Activated T-cell treated with anti-CD3 and anti-CD28 coated beads, Interleukin-2, amount 50 U/mL, for 72 hours (primary cell): ENCODE measurements at places on chromosomes 5 and 9. TPM values are rescaled to one million over a fixed set of nuclear protein-coding genes. Genes with fewer than 3 reads are reported as not detected.

- no peak for DNase-seq
- no peak overlapping the region for H3K27ac ChIP-seq
- H3K27me3 ChIP-seq = peaks cover 42% of the 10 kb centered on the region
- H3K36me3 ChIP-seq = no peaks in the 10 kb centered on the region
- H3K4me3 ChIP-seq = no peak overlapping the region
Observed at GRCh38 chr5:35032356-35032755, 15.4 kb downstream of the AGXT2 start.

- no peak for DNase-seq
- H3K27ac ChIP-seq = no peak overlapping the region
- H3K4me3 ChIP-seq = no peak overlapping the region
- no peaks in the 10 kb centered on the region for H3K4me1 ChIP-seq
- H3K36me3 ChIP-seq = peaks cover 28% of the 10 kb centered on the region
- no peaks in the 10 kb centered on the region for H3K27me3 ChIP-seq
Observed at GRCh38 chr5:33475706-33476105, 34.9 kb downstream of the TARS1 start.

DNA sequence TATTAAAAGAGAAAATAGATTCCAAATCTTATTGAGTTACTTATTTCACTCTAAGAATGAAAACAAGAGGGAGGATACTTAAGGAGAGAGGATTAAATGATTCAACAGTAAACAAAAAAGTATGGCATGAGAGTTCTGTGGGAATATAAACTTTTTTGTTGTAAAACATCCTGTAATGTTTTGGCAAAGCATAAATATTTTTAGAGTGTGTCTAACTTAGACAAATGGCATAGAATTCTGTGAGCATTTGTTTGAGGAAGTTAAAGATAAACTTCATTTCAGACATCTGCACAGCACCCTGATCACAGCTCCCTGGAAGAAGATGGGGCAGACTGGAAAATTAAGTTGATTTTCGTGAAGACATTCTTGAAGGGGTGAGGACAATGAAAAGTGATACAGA is 246.8 kb upstream of the HAPLN1 start:
- H3K27ac ChIP-seq = no peak overlapping the region
- H3K4me1 ChIP-seq = no peaks in the 10 kb centered on the region
- no peaks in the 10 kb centered on the region for H3K36me3 ChIP-seq
- DNase-seq = no peak

- no peak overlapping the region for H3K4me3 ChIP-seq
- no peak for DNase-seq
- H3K27ac ChIP-seq = no peak overlapping the region
Observed at GRCh38 chr5:72647806-72648205, 140.6 kb upstream of the ZNF366 start.

DNA sequence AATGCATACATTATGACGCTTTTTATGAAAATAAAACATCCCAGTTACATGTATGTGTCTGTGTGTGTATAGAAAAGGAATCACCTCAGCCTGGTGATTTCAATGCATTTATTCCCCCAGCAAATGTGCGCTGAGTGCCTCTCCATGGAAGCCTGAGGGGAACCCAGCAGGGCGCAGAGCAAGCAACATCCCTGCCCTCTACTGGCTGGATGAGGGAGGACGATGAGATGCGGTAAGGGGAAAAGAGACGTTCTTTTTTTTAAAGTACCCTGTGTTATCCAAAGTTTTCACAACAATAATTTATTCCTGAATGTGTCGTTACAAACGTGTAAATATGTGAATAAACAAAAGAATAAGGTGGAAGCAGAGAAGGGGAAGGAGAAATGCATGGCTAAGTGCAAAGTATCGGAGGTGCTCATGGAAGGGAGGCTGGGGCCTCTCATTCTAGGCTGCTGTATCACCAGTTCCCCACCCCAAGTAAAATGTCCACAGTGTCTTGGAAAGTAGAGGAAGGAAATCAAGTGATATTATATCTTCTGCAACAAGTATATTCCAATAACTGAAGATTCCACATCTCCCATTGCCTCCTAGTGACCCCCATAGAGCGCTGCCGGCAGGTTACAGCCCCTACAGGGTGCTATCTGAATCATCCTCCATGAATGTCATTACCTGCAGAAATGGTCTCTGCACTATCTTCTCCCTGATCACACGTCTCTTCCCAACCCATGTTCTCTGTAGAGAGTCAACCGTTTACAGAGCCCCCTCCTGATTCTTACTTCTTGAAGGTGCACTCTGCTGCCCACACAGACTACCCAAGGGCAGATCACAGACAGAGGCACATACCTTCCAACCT is 13.0 kb upstream of the ABLIM3 start:
- peak; percentile 20 for DNase-seq
- no peak overlapping the region for H3K4me3 ChIP-seq
- H3K4me1 ChIP-seq = no peaks in the 10 kb centered on the region
- no peak overlapping the region for H3K27ac ChIP-seq

DNA sequence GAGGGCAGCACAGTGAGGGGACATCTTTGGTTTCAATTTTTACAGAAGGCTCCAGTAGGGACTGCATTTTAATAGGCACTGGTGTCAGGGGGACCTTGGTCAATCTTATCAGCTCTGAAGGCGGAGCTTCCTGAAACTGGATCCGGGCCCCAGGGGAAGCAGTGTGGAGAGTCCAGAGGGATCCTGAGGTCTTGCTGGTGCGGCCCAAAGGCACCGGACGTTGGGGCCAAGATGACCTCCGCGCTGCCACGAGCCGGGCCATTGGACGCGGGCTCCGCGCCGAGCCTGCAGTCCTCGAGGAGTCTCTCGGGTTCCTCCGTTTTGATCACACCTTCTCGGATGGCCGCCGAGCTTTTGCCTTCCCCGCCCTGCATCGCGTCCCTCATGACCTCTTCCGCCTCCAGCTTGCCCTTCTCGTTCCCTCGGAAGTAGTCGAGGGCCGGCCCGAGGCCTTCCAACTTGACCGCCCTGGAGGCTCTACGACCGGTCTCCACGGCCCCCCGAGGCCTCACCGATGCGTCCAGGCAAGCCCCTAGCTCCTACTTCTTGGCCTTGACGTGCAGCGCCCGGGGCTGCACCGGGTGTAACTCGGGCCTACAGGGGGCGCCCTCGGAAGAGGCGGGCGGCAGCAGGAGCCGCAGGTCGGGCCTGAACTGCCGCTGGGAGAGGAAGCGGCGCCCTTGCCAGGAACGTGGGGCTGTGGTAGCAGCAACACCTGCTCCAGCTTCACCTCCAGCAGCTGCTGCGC is 18.8 kb downstream of the C5orf52 start:
- no peak overlapping the region for H3K4me3 ChIP-seq
- peaks cover 4% of the 10 kb centered on the region for H3K36me3 ChIP-seq
- DNase-seq = peak; percentile 27
- no peaks in the 10 kb centered on the region for H3K27me3 ChIP-seq
- H3K27ac ChIP-seq = no peak overlapping the region

DNA sequence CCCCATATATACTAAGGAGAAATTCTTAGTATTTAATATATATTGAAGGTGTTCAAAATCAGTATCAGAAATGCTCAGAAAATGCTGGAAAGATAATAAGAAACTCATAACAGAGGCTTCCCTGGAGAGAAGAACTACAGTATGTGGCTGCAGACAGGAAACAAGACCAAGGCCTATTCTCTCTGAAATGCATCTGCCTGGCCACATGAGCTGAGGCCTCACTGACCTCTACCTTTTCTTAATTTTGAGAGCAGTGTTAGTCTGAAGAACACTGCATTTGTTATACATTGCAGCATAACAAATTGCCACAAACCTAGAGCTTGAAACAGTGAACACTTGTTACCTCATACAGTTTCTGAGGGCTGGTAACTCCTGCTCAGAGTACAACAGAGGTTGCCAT is 133.4 kb upstream of the SPEF2 start:
- no peak for DNase-seq
- peaks cover 3% of the 10 kb centered on the region for H3K36me3 ChIP-seq
- no peak overlapping the region for H3K27ac ChIP-seq
- H3K27me3 ChIP-seq = peaks cover 17% of the 10 kb centered on the region
- H3K4me3 ChIP-seq = no peak overlapping the region

GRCh38 chr5:143213231-143213850 is 190.1 kb downstream of the NR3C1 start:
- H3K27me3 ChIP-seq = no peaks in the 10 kb centered on the region
- H3K4me1 ChIP-seq = peaks cover 41% of the 10 kb centered on the region
- H3K27ac ChIP-seq = peak overlapping the region; percentile 61
- DNase-seq = no peak
- H3K4me3 ChIP-seq = peak overlapping the region; percentile 61

DNA sequence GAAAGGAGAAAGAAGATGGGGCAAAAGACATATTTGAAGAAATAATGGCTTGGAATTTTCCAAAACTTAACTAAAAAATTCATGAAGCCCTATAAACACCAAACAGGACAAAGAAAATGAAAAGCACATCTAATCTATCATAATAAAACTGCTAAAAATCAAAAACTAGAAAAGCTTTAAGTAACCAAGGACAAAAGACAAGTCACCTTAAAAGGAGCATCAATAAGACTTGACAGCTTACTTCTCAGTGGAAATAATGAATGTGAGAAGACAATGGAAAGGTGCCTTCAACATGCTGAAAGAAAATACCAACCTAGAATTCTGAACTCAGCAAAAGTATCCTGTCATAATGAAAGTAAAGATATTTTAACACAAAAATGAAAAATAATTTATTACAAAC is 27.0 kb downstream of the GTF3C4 start:
- H3K27ac ChIP-seq = no peak overlapping the region
- peaks cover 7% of the 10 kb centered on the region for H3K27me3 ChIP-seq

DNA sequence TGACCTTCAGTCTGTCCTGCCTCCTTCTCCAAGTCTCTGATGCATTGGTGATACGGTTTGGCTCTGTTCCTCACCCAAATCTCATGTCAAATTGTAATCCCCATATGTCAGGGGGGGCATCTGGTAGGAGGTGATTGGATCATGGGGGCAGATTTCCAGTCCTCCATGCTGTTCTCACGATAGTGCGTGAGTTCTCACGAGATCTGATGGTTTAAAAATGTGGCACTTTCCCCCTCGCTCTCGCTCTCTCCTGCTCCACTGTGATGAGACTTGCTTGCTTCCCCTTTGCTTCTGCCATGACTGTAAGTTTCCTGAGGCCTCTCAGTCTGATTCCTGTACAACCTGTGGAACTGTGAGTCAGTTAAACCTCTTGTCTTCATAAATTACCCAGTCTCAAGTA is 14.7 kb upstream of the ANKRD34B start:
- no peaks in the 10 kb centered on the region for H3K36me3 ChIP-seq
- no peak overlapping the region for H3K27ac ChIP-seq
- no peak for DNase-seq
- no peaks in the 10 kb centered on the region for H3K4me1 ChIP-seq
- H3K27me3 ChIP-seq = no peaks in the 10 kb centered on the region

GRCh38 chr9:109319626-109320241 is 1.1 kb downstream of the EPB41L4B start:
- peaks cover 78% of the 10 kb centered on the region for H3K27me3 ChIP-seq
- peak; percentile 39 for DNase-seq
- no peaks in the 10 kb centered on the region for H3K36me3 ChIP-seq
- H3K4me1 ChIP-seq = peaks cover 9% of the 10 kb centered on the region

GRCh38 chr5:122327110-122327509 is 15.1 kb downstream of the SNCAIP start:
- H3K4me1 ChIP-seq = no peaks in the 10 kb centered on the region
- H3K4me3 ChIP-seq = no peak overlapping the region
- no peaks in the 10 kb centered on the region for H3K36me3 ChIP-seq
- H3K27me3 ChIP-seq = no peaks in the 10 kb centered on the region
- no peak overlapping the region for H3K27ac ChIP-seq

DNA sequence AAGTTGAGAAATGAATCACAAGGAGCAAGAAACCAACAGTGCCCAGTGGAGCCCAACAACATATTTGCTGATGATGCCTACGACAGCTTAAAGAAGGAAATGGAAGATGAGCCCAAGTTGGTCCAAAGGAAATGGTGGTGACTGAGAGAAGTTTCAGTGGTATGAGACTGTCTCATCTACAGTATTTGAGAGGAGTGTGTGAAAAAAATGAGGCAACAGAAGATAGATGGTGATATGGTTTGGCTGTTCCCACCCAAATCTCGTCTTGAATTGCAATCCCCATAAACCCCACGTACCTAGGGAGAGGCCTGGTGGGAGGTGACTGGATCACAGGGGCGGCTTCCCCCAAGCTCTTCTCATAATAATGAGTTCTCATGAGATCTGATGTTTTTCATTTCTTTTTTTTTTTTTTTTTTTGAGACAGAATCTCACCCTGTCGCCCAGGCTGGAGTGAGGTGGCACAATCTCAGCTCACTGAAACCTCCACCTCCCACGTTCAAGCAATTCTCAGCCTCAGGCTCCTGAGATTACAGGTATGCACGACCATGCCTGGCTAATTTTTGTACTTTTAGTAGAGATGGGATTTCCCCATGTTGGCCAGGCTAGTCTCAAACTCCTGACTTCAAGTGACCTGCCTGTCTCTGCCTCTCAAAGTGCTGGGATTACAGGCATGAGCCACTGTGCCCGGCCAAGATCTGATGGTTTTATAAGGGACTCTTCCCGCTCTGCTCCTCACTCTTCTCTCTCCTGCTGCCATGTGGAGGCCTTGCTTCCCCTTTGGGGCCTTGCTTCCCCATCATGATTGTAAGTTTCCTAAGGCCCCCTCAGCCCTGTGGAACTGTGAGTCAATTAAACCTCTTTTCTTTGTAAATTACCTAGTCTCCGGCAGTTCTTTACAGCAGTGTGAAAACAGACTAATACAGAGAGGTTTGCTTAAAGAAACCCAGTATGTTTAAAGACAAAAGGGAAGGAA is 30.2 kb downstream of the EFCAB9 start:
- H3K36me3 ChIP-seq = peaks cover 11% of the 10 kb centered on the region
- H3K27me3 ChIP-seq = peaks cover 7% of the 10 kb centered on the region
- peaks cover 46% of the 10 kb centered on the region for H3K4me1 ChIP-seq

- peak overlapping the region; percentile 32 for H3K4me3 ChIP-seq
- peak overlapping the region; percentile 55 for H3K27ac ChIP-seq
- peaks cover 5% of the 10 kb centered on the region for H3K36me3 ChIP-seq
- H3K4me1 ChIP-seq = peaks cover 34% of the 10 kb centered on the region
- DNase-seq = peak; percentile 38
- peaks cover 19% of the 10 kb centered on the region for H3K27me3 ChIP-seq
Observed at GRCh38 chr9:95626885-95627558, 110.3 kb upstream of the PTCH1 start.

- peaks cover 10% of the 10 kb centered on the region for H3K4me1 ChIP-seq
- H3K4me3 ChIP-seq = no peak overlapping the region
- no peak overlapping the region for H3K27ac ChIP-seq
- peaks cover 15% of the 10 kb centered on the region for H3K27me3 ChIP-seq
- H3K36me3 ChIP-seq = no peaks in the 10 kb centered on the region
Observed at GRCh38 chr9:89661956-89662717, 57.3 kb downstream of the GADD45G start.

TOR1B gene
- total RNA-seq = 19.9 TPM

INSL6 gene
- total RNA-seq = not detected

FAM221B gene
- not detected for total RNA-seq

TRIO gene
- 14.0 TPM for total RNA-seq

PCDHB11 gene
- not detected for total RNA-seq

STC2 gene
- total RNA-seq = 44.5 TPM

SPATA31C1 gene
- total RNA-seq = not detected

SEMA6A gene
- 0.50 TPM for total RNA-seq

PLPP6 gene
- total RNA-seq = 4.3 TPM

KLHL3 gene
- 8.3 TPM for total RNA-seq

TPRN gene
- 13.3 TPM for total RNA-seq
